ENCODE measurements at places on chromosomes 6 and 20.
A peak's percentile ranks its signal among the peaks of the same experiment; 100 is the strongest.

DNA sequence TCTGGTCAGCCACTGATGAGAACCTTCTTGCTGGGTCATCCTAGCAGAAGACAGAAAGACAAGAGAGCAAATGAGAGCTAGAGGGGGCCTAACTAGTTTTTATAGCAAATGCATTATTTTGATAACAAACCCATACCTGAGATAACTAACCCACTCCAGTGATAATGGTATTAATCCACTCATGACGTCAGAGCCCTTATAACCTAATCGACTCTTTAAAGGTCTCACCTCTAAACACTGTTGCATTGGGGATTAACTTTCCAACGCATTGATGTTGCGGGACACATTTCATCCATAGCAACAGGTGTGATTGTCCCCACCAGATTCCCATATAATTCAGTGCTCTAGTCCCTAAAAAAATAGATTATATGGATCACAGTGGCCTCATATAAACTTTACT lies 312.1 kb downstream of the HTR1B start:
- DNase-seq, result no peak

- DNase-seq, result no peak
These were observed 100.3 kb downstream of the REV3L start for GRCh38 chr6:111382476-111383294.

GRCh38 chr20:43662943-43663655 lies 3.8 kb upstream of the MYBL2 start:
- DNase-seq, result no peak

- no peak for DNase-seq
These were observed 46.2 kb upstream of the RNF144B start for GRCh38 chr6:18340781-18341551.

GRCh38 chr6:1378065-1379016 lies 11.0 kb upstream of the FOXF2 start:
- DNase-seq, result no peak

GRCh38 chr6:148682990-148683389 lies 63.8 kb upstream of the UST start:
- DNase-seq, result peak; percentile 5

DNA sequence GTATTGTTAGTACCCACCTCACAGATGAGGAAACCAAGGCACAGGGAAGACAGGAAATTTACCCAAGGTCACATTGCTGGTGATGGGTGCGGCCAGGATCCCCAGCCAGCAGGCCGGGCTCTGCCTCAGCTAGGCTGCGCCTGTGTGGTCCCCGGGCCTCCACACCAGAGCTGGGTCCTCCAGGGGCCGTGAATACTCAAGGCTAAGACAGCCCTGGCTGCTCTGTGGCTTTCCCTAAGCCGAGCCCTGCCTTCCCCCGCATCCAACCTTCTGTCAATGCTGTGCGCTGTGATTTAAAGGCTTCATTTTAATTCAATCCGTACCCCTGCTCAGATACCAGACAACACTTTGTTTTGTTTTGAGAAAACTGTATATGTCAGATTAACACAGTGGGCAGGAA lies 246.7 kb downstream of the TTLL2 start:
- DNase-seq, result no peak

Data from CD4-positive, alpha-beta T cell treated with Interleukin-4 for 4 hours (primary cell).